ENCODE measurements at places on chromosomes 1 and 21.

DNA sequence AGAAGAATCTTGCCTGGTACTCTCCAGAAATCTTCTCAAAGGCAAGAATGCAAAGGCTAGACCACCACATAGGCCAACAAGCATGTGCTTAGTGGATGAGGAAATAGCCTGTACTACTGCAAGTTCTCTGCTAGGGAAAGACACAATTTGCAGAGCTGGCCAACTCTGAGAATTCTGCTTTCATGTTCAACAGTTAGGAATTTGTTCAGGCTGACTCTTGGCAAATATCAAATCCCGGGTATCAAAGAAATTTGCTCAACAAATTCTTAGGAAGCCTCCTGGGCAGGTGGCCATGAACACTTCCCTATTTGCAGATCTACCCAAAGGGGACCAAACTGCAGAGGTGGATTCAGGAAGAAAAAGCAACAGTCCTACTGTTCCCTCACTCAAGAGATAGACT is 15.0 kb upstream of the H3-3A start:
- peak; percentile 34 for DNase-seq

DNA sequence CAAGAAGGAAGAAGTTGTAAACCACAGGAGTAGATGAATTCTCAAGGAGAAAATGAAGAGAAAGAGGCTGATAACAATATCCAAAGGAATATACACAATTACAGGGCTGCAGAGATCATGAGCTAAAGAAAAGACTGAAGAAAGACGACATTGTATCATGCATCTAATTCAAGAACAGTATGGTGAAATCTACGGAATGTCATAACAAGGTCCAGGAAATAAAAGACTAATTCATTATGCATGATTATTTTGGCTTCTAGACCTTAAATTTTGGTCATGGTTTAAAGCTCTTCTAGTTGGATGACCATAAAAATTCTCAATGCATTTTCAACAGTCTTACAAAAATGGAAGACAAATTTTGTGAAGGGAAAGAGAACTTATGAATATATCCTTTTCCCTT is 71.7 kb downstream of the SH3GLB1 start:
- DNase-seq, result no peak

GRCh38 chr1:151993084-151993733 is 450 bp downstream of the S100A10 start:
- DNase-seq, result peak; percentile 44

DNA sequence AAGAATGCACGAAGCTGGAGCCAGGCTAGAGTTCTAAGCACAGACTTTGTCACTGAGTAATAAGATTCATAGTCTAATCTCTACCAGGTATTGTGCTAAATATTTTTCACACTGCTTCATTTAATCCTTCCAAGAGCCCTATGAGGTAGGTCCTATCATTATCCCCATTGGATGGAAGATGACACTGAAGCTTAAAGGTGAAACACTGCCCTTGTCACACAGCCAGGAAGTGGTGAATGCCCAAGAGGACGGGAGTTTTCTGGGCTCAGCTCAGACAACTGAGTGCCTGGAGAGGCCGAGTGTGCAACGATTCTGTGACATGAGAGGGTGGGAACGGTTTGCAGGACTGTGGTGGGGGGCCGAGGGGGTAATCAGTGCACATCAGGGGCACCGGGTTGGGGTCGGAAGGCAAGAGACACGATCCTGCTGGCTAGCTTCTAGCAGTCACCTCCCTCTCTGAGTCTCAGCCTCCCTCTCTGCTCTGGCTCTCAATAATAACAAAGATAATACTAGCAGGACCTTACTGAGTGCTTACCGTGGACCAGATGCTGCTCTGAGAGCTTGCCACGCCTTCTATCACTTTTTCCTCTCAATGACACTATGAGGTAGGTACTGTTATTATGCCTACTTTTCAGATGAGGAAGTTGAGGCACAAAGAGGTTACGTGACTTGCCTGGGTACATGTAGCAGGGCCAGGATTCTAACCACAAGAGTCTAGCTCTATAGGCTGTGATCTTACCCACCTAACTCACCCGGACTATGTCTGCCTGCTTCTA is 12.4 kb downstream of the KCNQ4 start:
- no peak for DNase-seq

- DNase-seq, result peak; percentile 97
Measured at GRCh38 chr21:35084869-35085268, 35.8 kb upstream of the RUNX1 start.
